Fibroblast of lung (primary cell): ENCODE measurements at places on chromosomes 13 and 19. TPM values are rescaled to one million over a fixed set of nuclear protein-coding genes. Genes with fewer than 3 reads are reported as not detected.

Gene SMIM24
- total RNA-seq, result not detected in 2 replicates

Gene OR1I1
- not detected in 2 replicates for total RNA-seq

Gene KCNC3
- under 0.01 TPM in 1 of 2 replicates, not detected in the other for total RNA-seq

Gene MAG
- total RNA-seq, result 0.50 TPM in 1 of 2 replicates, not detected in the other

Gene GFY
- not detected in 2 replicates for total RNA-seq

Gene B3GNT3
- not detected in 2 replicates for total RNA-seq

DNA sequence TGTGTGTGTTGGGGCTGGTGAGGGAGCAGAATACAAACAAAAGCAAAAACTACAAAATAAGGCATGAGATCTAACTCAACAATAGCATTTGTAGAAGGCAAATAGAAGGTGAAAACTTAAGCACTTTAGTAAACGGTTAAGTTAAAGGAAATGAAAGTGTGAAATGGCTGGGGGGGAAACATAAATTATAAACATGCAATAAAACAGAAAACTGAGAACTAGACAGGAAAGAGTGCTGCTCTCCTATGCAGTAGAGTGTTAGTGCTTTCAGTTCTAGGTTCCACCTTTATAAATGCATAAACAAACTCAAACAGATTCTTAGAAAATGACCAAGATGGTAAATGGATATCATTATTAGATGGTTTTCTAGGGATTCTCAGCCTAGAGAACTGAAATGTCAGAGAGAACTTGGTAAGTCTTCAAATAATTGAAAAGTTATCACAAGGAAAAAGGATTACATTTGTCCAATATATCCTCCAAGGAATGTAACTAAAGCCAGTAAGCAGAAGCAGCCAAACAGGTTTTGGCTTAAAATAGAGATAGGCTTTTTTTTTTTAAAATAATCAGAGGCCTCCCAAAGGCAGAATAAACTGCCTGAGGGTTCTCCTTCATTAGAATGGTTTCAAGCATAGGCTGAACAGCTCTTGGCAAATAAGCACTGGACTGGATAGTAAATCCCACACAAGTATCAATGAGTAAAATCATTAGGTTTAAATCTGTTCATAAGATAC lies 23.3 kb downstream of the RBM26 start:
- H3K4me1 ChIP-seq, result no peaks in the 10 kb centered on the region
- H3K27ac ChIP-seq, result no peak overlapping the region
- DNase-seq, result no peak
- no peaks in the 10 kb centered on the region for H3K27me3 ChIP-seq
- peaks cover 2% of the 10 kb centered on the region for H3K36me3 ChIP-seq
